CD4-positive, alpha-beta T cell (primary cell): ENCODE measurements at places on chromosomes 3 and 15.

GRCh38 chr3:118890206-118890605 lies 144.4 kb downstream of the IGSF11 start:
- no peaks in the 10 kb centered on the region for H3K4me1 ChIP-seq
- H3K4me3 ChIP-seq, result no peak overlapping the region
- no peak for DNase-seq
- no peak overlapping the region for H3K27ac ChIP-seq
- no peaks in the 10 kb centered on the region for H3K36me3 ChIP-seq
- peaks cover 11% of the 10 kb centered on the region for H3K27me3 ChIP-seq

DNA sequence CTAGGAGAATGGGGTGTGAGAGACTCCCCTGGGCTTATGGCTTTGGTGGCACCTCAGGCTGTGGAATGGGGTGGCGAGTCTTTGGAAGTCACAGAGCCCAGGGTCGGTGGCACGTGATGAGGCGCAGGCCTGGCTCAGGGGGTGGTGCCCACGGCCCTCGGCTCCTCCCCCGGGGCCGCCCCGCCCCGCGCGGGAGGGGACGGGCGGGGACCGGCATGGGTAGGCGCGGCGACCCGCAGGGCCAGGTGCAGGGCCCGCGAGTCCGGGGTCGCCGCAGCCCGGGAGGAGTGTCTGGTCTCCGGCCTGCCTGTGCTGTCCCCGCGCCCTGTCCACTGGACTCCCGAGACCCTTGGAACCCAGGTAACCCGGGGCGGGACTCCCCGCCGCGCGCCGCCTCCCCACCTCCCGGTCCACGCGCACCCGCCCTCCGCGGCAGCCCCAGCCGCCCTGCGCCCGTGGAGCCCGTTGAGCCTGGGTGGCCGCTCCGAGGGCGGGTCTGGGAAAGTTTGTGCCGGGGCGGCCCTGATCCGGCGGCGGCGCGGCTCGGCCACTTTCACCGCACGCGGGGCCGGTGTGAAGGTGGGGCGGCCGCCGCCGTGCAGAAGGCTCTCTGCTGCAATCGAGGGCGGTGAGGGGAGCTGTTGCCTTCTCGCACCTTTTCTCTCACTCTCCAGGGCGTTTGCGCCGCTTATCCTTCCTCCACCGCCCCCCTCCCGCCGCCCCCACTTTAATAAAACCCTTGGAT lies at the start of gene PAQR5:
PAQR5 (plus strand) TSS at position 216 of the 745 bp plus-strand sequence. CDS start 61,169 bp downstream, outside the sequence.
- no peaks in the 10 kb centered on the region for H3K36me3 ChIP-seq
- no peak within 1 kb of the TSS for H3K27ac ChIP-seq
- DNase-seq, result no peak

DNA sequence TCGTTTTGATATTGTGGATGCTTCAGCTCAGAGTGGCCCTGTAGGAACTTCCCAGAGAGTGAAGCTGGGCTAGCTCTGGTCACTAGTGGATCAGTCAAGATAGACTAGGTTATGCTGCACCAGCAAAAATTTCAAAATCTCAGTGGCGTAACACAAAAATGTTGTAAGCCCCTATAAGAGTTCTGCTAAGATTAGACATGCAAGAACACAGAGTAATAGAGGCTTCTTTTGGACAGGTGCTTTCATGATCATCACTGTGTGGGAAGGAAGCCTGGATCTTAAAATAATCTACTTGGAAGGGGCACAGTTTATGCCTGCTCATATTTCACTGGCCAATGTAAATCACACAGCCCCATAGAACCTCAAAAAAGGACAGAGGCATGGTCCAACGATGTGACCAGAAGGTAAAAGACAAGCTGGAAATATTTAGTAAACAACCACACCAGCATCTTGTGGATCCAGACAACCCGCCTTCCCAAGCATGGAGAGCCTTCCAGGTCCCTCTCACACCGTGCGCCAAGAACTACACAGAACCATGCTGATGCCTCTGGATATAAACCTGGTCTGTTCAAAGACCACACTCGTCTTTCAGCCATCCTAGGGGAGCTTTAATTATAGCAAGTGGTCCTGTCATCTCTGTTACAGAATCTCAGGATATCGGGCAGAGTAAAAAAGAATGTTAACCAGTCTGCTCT lies 554.3 kb downstream of the EPHB1 start:
- H3K27ac ChIP-seq, result no peak overlapping the region
- no peaks in the 10 kb centered on the region for H3K4me1 ChIP-seq
- DNase-seq, result no peak
- no peak overlapping the region for H3K4me3 ChIP-seq
- H3K36me3 ChIP-seq, result no peaks in the 10 kb centered on the region

DNA sequence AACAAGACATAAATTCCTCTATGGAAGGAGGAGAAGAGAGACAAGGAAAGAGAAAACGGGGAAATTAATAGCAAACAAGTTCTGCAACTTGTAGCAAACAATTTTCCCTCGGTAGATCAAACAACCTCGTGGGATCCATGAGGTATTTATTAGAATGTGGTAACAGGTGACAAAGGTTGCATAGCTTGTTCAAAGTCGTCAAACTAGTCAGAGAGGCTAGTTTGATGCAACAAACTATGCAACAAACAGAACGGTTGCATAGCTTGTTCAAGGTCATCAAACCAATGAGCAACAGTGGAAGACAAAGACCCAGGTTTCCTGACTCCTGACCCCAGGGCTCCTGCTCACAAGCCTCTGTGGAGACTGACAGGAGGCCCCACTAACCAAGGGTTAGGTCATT lies 20.7 kb downstream of the MB21D2 start:
- H3K4me3 ChIP-seq, result no peak overlapping the region
- no peak overlapping the region for H3K27ac ChIP-seq
- H3K36me3 ChIP-seq, result no peaks in the 10 kb centered on the region
- no peaks in the 10 kb centered on the region for H3K27me3 ChIP-seq
- H3K4me1 ChIP-seq, result peaks cover 73% of the 10 kb centered on the region
- DNase-seq, result no peak

- H3K27ac ChIP-seq, result no peak overlapping the region
- H3K36me3 ChIP-seq, result no peaks in the 10 kb centered on the region
- no peak for DNase-seq
Observed at GRCh38 chr3:113255854-113256615, 44.7 kb downstream of the BOC start.

- no peak for DNase-seq
- no peaks in the 10 kb centered on the region for H3K27me3 ChIP-seq
- H3K4me3 ChIP-seq, result no peak overlapping the region
- H3K36me3 ChIP-seq, result no peaks in the 10 kb centered on the region
Observed at GRCh38 chr3:194828926-194829325, 143.2 kb downstream of the FAM43A start.

DNA sequence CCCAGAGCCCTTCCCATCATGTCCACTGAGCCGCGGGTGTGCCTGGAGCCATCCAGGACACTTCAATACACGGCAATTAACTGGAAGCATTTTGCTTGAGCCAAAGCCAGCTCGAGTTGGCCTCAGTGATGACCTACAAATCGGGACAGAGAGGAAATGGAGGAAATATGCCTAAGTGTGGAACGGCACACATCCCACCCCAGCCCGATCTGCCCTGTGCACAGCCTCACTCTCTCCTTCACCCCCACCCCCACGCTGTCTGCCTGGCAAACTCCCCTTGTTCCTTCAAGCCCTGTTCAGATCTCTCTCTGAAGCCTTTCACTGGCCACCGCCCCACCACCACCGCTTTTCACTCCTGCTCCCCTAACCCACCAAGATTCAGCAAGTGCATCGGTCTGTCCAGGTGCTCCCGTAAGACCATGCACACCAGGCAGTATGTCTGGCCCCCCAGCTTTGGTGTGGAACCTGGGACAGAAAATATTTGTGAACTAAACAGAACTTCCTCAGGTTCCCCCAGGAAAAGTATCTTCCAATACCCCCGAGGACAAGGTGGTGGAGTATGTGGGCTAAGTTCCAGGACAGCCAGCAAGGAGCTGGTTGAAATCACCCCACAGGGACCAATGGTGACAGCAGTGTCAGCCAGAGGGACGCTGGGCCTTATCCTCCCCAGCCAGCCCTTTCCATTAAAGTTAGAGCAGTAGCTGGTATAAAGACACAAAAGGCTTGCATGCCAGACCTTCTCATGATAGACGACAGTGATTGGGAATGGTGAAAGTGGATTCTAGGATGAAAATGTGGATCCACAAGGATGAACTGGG lies 83.7 kb downstream of the VGLL4 start:
- H3K27me3 ChIP-seq, result no peaks in the 10 kb centered on the region
- H3K4me1 ChIP-seq, result no peaks in the 10 kb centered on the region
- DNase-seq, result no peak
- peaks cover 61% of the 10 kb centered on the region for H3K36me3 ChIP-seq
- no peak overlapping the region for H3K27ac ChIP-seq
- H3K4me3 ChIP-seq, result no peak overlapping the region

DNA sequence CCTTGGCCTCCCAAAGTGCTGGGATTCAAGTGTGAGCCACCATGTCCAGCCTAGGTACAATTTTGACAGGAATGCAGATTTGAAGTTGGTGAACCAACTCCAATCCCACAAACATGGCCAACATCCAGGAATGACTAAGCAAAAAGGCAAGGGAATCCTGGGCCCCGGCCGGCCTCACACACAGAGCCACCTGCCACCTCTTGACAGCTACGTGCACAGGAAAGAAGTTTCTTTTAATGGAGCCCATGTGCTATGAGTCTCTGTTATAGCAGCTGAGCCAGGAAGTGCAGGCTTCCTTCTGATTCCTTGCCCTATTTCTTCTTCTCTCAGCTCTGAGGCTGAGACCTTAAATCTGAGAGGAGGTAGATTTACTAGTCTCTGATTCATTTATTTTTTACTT lies 8.8 kb downstream of the TMEM40 start:
- no peak overlapping the region for H3K27ac ChIP-seq
- no peak overlapping the region for H3K4me3 ChIP-seq
- H3K27me3 ChIP-seq, result no peaks in the 10 kb centered on the region
- no peak for DNase-seq
- H3K36me3 ChIP-seq, result no peaks in the 10 kb centered on the region
- H3K4me1 ChIP-seq, result peaks cover 2% of the 10 kb centered on the region

DNA sequence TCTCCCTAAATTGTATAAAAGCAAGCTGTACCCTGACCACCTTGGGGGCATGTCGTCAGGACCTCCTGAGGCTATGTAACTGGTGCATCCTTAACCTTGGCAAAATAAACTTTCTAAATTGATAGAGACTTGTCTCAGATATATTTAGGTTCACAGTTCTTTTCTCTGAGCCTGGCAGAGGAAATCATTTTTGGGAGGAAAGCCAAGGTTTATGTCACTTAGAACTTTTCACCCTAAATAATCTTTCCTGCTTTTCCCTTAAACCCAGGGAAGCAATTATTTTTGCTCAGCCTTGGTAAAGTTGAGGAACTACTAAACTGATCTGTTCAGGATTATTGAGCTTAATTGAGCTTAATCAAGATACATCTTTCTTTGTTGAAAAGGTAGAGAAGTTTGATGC lies 608.9 kb downstream of the PDCD6IP start:
- H3K4me3 ChIP-seq, result no peak overlapping the region
- DNase-seq, result no peak
- H3K27ac ChIP-seq, result no peak overlapping the region
- H3K27me3 ChIP-seq, result no peaks in the 10 kb centered on the region
- H3K4me1 ChIP-seq, result no peaks in the 10 kb centered on the region
- H3K36me3 ChIP-seq, result no peaks in the 10 kb centered on the region

DNA sequence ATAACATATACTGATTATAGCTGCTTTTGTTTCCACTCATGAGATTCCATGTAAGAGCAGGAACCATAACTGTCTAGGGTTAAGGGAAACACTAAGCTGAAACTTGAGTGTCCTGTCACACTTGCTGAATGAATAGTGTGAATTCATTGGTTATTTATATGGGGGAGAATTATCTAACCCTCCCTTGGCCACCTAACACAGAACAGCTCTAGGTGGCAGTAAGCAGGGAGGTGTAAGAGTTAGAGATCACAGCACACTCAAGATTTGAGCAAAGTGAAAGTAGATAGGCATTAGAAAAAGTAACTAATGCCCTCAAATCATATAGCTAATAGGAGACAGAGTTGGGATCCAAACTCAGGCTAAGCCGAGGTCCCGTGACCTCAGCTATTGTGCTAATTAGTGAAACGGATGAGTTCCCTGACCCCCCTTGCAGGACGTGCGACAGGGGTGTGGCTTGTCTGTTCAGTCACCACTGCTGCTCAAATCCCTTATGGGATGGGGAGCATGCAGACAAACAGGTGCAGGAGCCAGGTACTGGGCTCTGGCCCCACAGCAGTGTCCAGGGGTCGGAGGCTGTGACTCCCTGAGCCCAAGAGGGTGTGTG lies 27.7 kb upstream of the ANO10 start:
- no peaks in the 10 kb centered on the region for H3K27me3 ChIP-seq
- DNase-seq, result no peak
- no peak overlapping the region for H3K4me3 ChIP-seq
- no peaks in the 10 kb centered on the region for H3K4me1 ChIP-seq
- H3K27ac ChIP-seq, result no peak overlapping the region

GRCh38 chr15:37079726-37080125 lies 20.6 kb downstream of the MEIS2 start:
- H3K4me1 ChIP-seq, result no peaks in the 10 kb centered on the region
- no peak for DNase-seq
- H3K27me3 ChIP-seq, result no peaks in the 10 kb centered on the region
- no peak overlapping the region for H3K4me3 ChIP-seq

DNA sequence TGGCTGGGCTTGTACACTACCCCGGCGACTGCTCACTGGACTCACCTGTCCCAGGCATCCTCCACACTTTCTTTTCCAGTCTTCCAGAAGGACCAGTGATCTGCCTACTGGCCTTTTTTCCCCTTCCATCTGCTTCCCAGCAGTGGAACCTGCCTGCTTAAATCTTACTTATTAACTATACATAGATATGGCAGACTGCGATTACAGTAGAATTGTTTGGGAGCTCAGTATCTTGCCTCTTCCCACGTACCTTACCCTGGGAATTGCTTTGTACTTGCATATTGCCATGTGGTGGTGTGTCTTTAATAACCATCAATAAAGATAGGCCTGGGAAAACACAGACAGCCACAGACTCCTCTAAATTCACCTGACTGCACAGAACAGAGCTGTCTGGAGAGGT lies 11.8 kb upstream of the HES1 start:
- no peaks in the 10 kb centered on the region for H3K4me1 ChIP-seq
- peaks cover 9% of the 10 kb centered on the region for H3K27me3 ChIP-seq
- no peaks in the 10 kb centered on the region for H3K36me3 ChIP-seq
- DNase-seq, result no peak

- no peak overlapping the region for H3K4me3 ChIP-seq
- H3K27me3 ChIP-seq, result no peaks in the 10 kb centered on the region
- H3K27ac ChIP-seq, result no peak overlapping the region
- DNase-seq, result no peak
Observed at GRCh38 chr15:49421991-49422390, 1.1 kb upstream of the FGF7 start.

DNA sequence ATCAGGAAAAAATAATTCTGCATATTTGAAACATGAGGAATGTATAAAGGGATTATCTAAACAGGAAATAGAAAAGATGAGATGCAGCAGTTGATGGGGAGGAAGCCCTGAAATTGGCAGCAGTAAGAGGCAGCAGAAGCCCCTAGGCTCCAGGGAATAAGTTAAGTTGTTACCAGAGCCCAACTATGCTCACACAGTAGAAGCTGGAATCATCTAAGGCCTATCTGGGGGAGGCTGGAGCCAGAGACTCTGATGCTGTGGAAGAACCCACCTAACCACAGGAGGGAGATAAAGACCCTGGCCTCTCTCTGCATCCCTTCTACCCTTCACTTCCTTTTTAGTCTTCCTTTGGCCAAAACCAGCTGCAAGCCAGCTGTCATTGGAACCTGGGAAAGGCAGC lies 519.7 kb downstream of the DIPK2A start:
- H3K4me1 ChIP-seq, result no peaks in the 10 kb centered on the region
- no peak overlapping the region for H3K27ac ChIP-seq
- no peak for DNase-seq
- no peaks in the 10 kb centered on the region for H3K27me3 ChIP-seq
- no peak overlapping the region for H3K4me3 ChIP-seq

GRCh38 chr15:35722501-35722900 lies 176.5 kb upstream of the DPH6 start:
- no peak overlapping the region for H3K4me3 ChIP-seq
- no peaks in the 10 kb centered on the region for H3K36me3 ChIP-seq
- no peaks in the 10 kb centered on the region for H3K4me1 ChIP-seq
